ENCODE measurements at places on chromosomes 16 and 17.

DNA sequence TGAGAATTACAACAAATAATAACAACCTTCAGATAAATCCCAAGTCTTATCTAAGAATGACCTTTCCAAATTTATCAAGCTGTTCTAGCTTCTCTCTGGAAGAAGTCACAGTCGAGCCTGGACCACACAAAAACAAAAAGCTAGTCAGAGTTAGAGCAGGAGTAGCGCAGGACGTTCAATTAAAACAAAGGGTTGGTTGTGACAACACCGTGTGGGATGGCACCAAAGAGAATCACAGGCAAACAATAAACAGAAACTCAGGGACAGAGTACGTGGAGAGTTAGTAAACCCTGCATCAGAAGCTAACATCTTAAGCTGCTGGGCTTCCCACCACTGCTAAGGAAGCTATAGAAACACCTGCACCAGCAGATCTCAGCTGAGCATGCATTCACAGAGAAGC, 23.8 kb downstream of the ARHGAP17 start:
- no peak for DNase-seq

GRCh38 chr17:10036511-10037061, 131.5 kb upstream of the RCVRN start:
- DNase-seq, result no peak

DNA sequence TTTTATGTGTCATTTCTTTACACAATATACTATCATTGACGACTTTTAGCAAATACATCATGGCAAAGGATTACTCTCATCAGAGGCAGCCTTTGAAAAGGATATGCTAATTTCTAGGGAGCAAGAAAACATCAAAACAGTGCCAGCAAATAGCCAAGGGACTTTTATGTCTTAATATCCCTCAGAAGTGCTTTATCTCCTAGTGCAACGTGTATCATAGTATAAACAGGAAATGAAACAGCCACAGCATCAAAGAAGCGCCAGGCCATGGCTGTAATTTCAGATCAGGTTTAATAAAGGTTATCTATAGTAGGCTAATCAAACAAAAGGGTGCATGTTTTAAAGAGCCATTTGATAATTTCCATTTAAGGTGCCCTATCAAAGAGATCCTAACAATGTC, 159.9 kb downstream of the AXIN2 start:
- DNase-seq, result no peak

DNA sequence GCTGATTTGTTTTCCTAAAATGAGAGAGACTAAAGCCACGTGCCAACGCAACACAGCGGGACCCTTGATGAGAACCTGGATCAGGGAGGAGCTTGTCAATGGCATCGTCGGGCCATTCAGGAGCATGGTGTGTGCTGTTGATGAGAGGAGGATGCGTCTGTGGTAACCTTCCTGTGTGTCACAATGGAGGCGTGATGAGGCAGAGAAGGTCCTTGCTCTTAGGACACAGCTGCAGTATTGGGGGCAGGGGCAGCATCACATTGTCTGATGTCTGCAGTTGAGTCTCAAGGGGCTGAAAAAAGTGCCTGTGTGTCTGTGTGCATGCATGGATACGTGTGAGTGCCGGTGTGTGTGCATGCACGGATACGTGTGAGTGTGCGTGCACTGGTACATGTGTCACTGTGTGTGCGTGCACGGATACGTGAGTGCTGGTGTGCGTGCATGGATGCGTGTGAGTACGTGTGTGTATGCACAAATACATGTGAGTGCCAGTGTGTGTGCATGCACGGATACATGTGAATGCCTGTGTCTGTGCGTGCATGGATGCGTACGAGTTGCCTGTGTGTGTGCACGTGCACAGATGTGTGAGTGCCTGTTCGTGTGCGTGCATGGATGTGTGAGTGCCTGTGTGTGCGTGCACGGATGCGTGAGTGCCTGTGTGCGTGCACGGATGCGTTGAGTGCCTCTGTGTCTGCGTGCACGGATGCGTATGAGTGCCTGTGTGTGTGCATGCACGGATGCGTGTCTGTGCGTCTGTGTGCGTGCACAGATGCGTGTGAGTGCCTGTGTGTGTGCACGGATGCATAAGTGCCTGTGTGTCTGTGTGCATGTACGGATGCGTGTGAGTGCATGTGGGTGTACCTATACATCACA, 39.3 kb downstream of the BAIAP2 start:
- DNase-seq, result no peak

GRCh38 chr16:75580-76501, 2.2 kb upstream of the MPG start:
- peak; percentile 40 for DNase-seq

DNA sequence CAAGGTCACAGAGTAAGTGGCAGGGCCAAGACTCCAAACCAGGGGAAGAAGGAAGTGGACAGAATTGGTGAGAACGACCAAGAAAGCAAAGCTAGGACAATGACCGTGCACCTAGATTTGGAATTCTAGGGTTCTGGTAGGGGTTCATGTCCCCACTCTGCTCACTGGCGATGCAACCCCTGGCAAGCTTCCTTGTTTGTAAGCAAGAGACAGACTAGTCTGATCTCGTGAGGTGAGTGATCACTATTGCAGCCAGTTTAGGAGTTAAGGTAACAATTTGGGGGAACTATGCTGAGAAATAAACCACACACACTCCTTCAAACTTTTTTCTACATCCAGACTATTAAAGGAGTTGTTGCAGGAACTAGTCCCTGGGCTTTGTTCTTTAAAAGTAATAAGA, 48.1 kb downstream of the XPO6 start:
- no peak for DNase-seq

- DNase-seq, result no peak
These were observed 22.4 kb downstream of the SLC35G3 start for GRCh38 chr17:35171834-35172233.

GRCh38 chr17:49995055-49995738, at the start of gene DLX3:
DLX3 (minus strand) TSS chr17:49995224; CDS start chr17:49994998, 226 bp downstream.
- no peak for DNase-seq

GRCh38 chr16:66188917-66189725, 177.4 kb upstream of the CDH5 start:
- DNase-seq, result no peak

DNA sequence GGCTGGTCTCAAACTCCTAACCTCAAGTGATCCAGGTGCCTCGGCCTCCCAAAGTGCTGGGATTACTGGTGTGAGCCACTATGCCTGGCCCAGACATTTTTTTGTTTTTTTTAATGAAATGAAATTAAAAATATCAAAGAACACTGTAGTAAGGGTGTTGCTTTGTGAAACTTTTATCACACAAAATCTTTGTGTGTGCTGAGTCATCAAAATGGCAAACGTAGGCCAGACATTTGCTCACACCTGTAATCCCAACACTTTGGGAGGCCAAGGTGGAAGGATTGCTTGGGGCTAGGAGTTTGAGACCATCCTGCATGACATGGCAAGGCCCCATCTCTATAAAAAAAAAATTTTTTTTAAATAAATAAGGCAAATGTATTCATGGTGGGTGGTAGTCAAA, 9.7 kb downstream of the NAT9 start:
- no peak for DNase-seq

DNA sequence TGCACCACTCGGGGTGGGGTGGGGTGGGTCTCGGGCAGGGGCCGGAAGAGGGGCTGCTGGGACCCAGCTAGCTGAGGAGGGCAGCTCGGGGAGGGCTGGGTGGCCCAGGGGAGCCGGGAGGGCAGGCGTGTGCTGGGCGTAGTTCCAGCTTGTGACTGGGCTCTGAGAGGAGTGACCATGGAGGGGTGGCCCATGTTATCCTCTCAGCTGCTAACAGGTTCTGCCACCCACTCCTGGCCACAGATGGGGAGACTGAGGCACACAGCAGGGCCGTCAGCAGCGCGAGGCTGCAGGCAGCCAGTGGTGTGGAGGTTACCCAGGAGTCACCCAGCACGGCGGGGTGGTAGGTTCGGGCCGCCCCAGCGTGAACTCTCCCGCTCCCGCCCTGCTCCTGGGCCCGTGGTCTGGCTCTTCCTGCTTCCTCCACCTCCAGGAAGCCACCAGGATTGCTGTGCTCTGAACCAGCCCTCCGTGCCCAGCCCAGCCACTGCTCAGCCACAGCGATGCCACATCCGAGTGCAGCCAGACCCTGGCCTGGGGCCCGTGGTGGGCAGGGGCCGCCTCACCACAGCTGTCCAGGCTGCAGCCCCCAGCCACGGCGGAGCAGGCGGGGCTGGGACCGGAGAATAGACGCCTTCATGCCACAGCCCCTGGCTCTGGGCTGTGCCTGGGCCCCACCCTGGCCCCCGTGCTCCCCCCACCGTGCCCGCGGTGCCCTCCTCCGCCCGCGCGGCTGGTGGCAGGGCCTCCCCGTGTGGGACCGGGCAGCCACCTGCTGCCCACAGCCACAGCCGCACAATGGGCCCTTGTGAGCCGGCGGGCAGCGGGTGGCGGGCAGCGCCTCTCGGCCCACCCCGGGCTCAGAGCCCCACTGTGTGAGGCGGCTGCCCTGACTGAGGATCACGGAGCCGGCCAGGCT, 26.3 kb upstream of the SSTR5 start:
- DNase-seq, result no peak

DNA sequence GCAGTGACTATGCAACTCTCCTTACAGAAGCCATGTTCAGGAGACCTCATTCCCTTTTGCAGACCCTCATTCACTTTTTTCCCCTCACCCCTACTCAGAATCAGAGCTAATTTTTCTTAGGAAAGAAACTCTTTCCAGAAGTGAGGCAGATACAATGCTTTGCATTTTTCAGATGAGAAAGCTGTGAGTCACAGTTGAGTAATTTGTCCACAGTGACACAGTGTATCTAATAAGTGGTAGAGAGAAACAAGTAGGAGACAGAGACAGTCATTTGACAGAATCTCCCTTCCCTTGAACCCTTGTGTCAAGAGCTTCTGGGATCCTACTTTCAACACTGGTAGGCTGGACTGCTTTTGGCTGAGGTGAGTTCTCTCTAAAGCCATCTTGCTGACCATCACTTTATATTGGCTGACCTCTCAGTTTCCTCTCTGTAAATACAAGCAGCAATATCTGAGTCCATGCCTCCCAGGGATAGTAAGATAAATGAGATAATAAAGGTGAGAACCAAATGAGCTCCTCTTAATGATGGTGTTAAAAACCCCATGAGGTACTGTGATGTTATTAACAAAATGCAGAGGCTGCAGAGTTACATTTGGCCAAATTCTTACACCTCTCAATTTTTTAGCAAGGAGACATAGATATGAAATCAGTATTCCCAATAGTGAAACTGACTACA, 130.8 kb downstream of the CA10 start:
- no peak for DNase-seq

- no peak for DNase-seq
These were observed 128.8 kb upstream of the ASIC2 start for GRCh38 chr17:33421933-33422332.

DNA sequence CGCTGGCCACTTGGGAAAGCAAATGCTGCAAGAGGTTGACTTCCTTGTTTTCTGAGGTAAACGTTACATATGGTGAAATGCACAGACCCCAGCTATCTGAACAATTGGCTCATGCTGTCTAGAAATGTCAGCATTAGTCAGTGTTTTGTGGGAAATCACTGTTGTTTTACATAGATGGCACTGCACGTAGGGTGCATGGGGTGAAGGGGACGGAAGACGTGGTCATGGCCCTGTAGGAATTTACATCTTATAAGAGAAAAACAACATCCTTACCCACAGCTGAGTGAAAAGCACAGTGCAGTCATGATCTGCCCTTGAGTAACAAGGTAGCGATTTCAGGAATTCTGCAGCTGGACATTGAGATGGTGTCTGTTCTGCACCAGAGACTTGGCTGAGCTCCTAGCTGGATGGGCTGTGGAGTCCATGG, 15.2 kb downstream of the RPTOR start:
- DNase-seq, result no peak

DNA sequence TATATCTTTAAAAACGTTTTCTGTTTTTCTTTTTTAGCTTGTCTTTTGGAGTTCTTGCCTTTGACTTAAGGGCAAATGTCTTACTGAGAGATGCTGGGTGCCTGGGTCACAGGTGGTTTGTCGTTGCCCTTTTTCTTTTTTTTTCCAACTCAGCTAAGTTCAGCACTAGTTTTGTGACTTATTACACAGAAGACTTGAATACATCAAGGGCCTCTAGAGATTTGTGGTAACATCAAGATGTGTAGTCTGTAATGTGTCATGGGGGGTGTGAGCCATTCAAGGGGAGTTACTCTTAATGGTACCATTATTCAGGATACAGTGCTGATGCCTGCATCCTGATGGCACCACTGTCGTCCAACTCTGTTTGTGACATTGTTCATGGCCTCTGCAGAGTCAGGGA, 95.1 kb downstream of the PRKCA start:
- no peak for DNase-seq

DNA sequence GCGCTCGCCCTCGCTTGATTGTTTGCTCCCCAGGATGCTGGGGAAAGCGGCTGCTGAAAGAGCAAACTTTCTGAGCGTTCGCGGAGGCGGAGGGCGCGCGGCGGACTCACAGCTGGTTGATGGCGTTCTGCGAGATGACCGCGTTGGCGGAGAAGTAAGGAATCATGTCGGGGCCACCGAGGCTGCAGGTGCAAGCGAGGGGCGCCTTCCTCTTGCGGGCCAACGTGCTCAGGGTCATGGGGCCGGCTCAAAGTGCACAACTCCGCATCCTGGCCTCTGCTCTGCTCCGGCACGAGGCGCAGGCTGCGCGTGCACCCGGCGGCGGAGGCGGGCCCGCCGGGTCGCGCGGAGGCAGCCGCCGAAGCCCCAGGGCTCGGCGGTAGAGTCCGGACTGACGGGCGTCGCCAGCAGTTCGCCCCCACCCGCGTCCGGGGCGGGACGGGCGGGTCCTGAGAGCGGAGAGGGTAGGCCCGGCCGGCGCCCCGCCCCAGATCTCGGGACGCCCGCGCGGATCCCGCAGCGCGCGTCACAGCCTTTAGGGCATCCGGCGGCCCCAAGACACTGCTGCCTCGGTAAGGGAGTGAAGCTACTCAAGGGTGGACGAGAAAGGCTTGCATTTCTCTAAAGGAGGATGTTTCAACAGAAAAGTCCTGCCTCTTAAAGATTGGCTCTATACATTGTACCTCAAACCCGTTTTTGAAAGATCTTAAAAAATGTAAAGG, 138.5 kb upstream of the CORO6 start:
- peak; percentile 71 for DNase-seq

- DNase-seq, result no peak
These were observed 4.8 kb downstream of the CPPED1 start for GRCh38 chr16:12798846-12799245.

- DNase-seq, result no peak
These were observed 1.7 kb downstream of the WBP2 start for GRCh38 chr17:75853433-75853832.

DNA sequence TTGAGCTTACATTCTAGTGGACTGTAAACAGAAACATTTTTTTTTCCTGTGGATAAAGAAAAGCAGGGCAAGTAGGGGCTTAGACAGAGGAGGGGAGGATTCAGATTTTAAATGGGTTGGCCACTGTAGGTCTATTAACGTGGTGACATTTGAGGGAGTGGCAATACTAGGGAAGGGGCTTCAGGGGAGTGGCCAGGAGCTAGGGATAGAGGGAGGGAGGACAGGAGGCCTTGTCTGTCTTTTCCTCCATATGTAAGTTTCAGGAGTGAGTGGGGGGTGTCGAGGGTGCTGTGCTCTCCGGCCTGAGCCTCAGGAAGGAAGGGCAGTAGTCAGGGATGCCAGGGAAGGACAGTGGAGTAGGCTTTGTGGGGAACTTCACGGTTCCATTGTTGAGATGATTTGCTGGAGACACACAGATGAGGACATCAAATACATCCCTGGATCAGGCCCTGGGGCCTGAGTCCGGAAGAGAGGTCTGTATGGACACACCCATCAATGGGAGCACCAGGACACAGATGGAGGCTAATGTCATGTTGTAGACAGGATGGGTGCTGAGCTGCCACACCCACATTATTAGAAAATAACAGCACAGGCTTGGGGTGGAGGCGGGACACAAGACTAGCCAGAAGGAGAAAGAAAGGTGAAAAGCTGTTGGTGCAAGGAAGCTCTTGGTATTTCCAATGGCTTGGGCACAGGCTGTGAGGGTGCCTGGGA, 6.5 kb upstream of the HBM start:
- DNase-seq, result no peak

- DNase-seq, result no peak
These were observed 139.7 kb upstream of the CIBAR2 start for GRCh38 chr16:85252014-85252413.

All from bone marrow (tissue), 2 donors.